Suprapubic skin (tissue), 4 donors: ENCODE measurements at places on chromosomes 5 and 9.

DNA sequence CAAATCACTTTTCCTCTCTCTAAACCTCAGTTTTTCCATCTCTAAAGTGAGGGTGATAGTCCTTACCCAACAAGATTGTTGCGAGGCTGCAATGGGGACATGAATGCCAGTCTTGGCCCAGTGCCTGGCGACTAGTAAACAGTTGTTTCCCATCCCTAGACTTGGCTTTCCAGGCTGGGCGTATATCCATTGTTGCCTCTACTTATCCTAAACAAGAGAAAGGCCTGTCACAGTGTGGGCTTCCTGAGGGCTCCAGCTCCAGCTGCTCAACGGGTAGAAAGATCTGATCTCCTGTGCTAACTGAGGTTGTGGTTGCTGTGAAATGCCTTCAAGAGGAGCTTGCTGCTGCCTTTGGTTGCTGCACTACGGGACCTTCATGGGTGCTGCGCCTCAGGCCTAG lies 142.0 kb downstream of the NSG2 start:
- DNase-seq: no peak

- no peak for DNase-seq
Observed at GRCh38 chr5:127227881-127228280, 62.7 kb upstream of the MEGF10 start.

GRCh38 chr5:136132087-136132486 lies 558 bp upstream of the SMAD5 start:
- DNase-seq: no peak

DNA sequence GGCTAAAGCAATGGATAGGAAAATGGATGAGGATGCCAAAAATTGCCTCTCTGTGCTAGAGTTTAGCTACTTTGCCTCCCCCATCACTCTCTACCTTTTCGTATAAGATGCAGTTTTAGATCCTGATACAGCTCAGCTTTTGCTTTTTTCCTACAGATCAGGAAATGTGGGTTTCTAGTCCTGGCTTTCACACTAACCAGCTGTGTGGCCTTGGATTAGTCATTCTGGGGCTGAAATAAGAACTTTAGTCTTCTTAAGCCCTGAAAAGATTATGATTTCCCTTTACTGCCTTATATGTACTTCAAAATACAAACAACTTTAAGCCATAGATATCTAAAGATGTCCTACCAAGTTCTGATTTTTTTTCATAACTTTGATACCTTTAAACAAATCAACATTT lies 116.4 kb downstream of the BAAT start:
- no peak for DNase-seq

- DNase-seq: no peak
Observed at GRCh38 chr5:154058055-154059038, 19.6 kb downstream of the MFAP3 start.

- DNase-seq: no peak
Observed at GRCh38 chr5:114447084-114447773, 85.4 kb downstream of the KCNN2 start.

DNA sequence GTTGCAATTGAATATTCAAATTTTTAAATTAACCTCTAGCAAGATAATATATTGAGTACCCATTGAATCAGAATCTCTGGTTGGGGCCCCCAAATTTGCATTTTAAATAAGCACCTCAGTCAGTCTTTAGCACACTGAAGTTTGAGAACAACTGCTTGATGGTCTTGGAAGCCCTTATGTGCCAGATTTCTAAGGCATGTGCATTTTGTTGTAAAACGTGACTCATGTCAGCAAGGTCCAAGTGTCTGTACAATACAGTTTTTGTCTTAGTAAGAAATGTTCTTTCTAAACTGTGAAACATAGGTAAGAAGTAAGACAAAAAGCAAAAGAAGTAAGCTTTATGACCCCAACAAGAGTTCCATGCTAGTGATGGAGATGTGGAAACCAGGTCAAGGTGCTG lies 59.1 kb upstream of the PHF2 start:
- no peak for DNase-seq

GRCh38 chr5:113090336-113091106 lies 113.9 kb downstream of the DCP2 start:
- DNase-seq: no peak

GRCh38 chr9:108196332-108197007 lies 659.3 kb downstream of the ACTL7B start:
- no peak for DNase-seq

- DNase-seq: no peak
Observed at GRCh38 chr5:170305016-170305645, 7.6 kb upstream of the LCP2 start.

DNA sequence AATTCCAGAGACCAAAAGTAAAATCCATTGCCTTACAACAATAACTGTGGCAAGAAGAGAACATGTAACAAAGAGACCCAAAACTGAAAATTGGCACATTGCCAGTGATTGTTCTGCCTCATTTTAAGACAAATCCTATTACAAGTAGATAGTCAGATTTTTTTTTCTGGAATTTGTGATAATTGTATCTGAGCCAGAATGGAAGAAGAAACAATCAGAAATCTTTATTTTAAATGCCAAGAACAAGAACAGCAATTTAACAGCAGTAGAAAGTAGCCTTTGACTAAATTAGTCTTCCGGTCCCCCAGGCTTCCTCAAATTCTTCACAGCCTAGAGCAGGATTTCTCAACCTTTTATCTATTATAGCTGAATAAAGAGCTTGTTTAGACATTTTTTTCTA lies 106.7 kb upstream of the PTPN3 start:
- DNase-seq: no peak

- DNase-seq: no peak
Observed at GRCh38 chr5:102886586-102886985, 131.5 kb downstream of the PAM start.

DNA sequence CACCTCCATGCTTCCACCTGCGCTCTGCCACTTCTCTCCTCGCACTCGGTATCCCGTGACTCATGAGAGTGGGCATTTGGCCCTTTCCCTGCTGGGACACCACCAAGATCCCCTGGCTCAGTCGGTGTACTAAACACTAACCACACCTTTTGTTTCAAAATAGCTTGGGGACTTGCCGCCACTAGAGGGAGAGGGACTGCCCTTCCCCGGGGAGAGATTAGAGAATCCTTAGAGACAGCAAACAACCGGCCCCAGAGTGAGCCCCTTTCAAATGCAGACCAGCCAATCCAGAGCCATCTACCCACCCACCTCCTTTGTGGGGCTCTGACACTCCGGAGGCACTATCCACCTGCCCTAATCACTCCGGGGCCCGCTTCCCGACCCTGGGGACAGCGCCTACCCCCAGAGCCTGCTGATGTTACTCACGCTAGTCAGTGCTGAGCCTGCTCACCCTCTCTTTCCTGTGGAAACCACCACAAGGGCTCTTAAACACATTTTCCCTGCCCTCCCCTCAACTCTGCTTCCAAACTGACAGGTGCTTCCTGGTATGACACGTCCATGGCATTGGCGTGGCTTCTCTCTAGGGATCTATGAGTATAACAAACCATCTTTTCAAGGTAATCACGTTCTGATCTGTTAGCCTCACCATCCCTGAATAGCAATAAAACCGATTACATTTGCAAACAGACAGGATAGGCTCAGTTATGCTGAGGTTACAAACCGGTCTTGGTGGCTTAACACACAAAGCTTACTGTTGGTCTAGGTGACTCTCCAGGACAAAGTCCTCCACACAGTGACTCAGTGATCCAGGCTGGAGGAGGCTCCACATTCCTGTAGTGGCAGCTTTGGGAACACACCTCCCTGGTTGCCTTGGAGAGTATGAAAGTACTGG lies 180.1 kb upstream of the MVB12B start:
- DNase-seq: no peak
